PC-9 (cell line): ENCODE measurements at places on chromosomes 6 and 20. TPM values are rescaled to one million over a fixed set of nuclear protein-coding genes. Genes with fewer than 3 reads are reported as not detected.

LCA5 gene
- total RNA-seq = 4.8 and 5.4 TPM in 2 replicates

GRCh38 chr6:158847012-158847529, 27.9 kb upstream of the EZR start:
- H3K36me3 ChIP-seq = no peaks in the 10 kb centered on the region
- H3K4me1 ChIP-seq = peaks cover 50% of the 10 kb centered on the region
- DNase-seq = no peak
- H3K4me3 ChIP-seq = no peak overlapping the region
- no peaks in the 10 kb centered on the region for H3K27me3 ChIP-seq

DNA sequence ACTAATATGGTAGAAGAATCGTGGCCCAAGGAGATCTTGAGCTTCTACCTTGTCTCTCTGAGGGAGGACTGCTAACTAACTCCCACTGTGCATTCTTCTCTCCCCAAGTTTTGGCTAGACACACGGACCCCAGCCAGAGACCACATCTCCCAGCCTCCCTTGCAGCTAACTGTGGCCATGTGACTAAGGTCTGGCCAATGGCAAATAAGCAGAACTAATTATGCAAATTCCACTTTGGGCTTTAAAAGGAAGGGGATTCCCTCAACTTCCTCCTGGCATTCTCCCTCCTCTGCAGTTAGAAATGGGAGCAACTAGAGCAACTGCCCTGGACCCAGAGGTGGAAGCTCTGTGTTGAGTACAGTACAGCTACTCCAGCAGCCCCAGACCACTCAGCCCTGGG, 15.4 kb downstream of the BPIFA2 start:
- DNase-seq = no peak
- peaks cover 3% of the 10 kb centered on the region for H3K27me3 ChIP-seq
- no peak overlapping the region for H3K27ac ChIP-seq
- no peaks in the 10 kb centered on the region for H3K36me3 ChIP-seq

DNA sequence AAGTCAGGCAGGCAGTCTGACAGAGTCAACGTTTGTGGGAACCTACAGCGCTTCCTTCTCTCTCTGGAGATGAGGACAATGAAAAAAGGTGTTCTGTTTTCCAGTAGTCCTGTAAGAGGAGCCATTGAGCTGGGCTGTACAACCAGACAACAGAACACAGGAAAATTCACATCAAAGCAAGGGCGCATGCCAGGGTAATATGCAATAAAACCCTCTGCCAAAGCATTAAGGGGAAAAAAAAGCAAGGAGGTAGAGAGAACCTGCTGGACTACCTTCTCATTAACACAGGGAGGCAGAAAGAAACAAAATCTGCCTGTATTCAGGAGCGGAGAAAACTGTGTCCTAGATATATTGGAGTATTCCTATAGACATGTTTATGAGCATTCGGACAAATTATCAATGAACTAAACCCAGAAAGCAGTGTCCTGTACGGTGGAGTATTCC, 1.3 kb downstream of the RNF24 start:
- DNase-seq = peak; percentile 90
- peak overlapping the region; percentile 62 for H3K27ac ChIP-seq
- H3K27me3 ChIP-seq = no peaks in the 10 kb centered on the region
- peak overlapping the region; percentile 92 for H3K4me3 ChIP-seq
- H3K4me1 ChIP-seq = peaks cover 55% of the 10 kb centered on the region

GRCh38 chr20:3701061-3701998, 11.1 kb downstream of the SIGLEC1 start:
- H3K27ac ChIP-seq = no peak overlapping the region
- no peaks in the 10 kb centered on the region for H3K4me1 ChIP-seq
- DNase-seq = no peak
- no peaks in the 10 kb centered on the region for H3K36me3 ChIP-seq
- H3K27me3 ChIP-seq = peaks cover 18% of the 10 kb centered on the region; the same call in 1 of the 2 replicates
- no peak overlapping the region for H3K4me3 ChIP-seq
